ENCODE measurements at places on chromosomes 4 and X.

DNA sequence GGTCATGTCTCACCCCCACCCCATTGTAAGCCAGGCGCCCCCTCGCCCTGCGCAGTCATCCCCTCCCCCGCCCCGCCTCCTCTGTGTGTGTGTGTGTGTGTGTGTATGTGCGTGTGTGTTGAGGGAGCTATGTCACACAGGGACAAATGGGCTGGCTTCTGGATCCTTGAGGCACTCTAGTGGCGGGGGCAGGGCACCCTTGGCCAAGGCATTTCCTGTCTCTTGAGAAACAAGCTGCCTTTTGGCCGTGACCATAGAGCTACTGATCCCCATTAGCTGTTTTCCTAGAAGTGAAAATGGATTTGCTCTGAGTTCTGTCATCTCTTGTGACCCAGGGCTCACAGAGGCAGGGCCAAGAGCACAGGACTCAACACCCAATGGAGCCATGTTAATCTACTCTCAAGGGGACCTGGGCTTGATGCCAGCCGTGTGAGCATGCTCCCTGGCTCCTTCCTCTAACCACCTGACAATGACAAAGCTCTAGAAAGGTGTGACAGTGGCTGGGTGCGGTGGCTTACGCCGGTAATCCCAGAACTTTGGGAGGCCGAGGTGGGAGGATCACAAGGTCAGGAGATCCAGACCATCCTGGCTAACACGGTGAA, 162.5 kb upstream of the BCOR start:
- DNase-seq = peak; percentile 71

- DNase-seq = no peak
Observed at GRCh38 chr4:52618795-52619590, 40.1 kb downstream of the USP46 start.

- no peak for DNase-seq
Observed at GRCh38 chr4:95500361-95500760, 48.4 kb downstream of the UNC5C start.

GRCh38 chr4:63459329-63459728, 949.9 kb downstream of the TECRL start:
- no peak for DNase-seq

DNA sequence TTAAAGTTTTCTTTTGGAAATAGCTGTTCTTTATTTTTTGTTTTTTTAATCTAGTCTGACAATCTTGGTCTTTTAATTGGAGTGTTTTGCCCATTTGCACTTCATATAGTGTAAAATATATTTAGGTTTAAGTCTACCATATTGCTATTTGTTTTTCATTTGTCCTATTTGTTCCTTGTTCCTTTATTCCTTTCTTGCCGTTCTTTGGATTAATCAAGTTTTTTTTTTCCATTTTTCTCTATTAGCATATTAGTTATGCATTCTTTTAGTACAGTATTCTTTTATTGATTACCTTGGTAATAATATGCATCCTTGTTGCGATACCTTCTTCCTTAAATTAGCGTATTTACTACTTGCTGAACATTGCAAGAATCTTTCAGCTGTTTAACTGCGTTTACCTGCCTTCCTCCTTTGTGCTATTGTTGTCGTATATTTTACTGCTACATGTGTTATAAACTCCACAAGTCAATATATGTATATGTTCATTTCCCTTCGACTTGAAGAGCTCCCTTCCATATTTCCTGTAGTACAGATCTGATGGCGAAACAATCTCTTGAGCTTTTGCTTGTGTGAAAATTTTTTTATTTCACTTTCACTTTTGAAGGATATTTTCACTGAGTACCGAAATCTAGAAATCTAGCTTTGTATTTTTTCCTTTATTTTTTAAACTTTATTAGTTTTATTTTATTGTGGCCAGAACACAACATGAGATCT, 23.9 kb upstream of the RNF212 start:
- DNase-seq = peak; percentile 2

GRCh38 chr4:170931321-170931720, 841.6 kb upstream of the AADAT start:
- no peak for DNase-seq

DNA sequence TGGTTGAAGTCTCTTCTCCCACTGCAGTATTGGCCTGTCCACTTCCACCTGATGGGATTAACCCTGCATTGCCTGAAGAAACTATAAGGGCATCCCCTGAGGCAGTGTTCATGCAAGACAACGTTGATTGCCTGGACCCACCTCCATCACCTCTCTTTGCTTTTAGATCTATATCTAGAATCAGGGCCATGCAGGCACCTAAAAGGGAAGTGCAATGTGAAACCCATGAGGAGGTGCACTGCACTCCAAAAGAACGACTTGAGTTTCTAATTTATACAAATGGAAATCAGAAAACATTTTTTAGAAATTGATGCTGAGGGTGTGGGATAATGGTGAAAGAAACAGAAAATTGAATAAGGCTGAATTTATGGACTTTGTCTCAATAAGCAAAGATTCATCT, 694.4 kb downstream of the TRAM1L1 start:
- no peak for DNase-seq

DNA sequence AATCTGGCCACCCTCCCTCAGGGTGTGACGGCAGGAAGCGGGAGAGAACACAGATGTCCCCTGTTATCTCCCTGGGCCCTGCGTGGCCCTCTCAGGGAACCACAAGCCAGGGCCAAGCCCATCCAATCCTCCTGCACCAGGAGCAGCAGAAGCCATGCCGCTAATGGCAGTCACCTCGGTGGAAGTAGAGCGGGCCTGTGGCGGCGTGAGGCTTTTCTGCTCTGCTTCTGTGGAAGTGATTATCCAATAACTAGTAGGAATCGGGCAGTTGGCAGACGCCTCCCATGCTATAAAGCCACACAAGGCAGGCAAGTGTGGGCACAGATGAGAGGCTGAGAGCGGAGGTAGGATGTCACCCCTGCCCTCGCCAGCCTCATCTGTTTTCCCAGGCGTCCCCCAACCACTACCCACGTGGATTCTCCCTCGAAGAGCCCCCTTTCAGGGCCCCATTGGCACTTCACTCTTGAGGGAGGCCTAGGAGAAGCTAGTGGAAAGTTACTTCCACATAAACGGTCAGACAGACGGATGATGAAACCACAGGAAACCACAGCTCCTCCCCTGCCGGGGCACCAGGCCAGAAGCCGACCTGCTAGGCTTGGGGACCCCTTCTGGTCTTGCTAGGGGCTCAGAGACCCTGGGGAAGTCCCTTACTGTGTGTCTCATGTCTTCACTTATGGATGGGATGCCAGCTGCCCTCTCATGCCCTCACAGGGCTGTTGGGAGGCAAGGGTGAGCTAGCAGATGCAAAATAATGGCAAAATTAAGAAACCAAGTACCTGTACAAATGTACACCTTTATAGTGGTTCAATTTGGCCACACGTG, 18.8 kb upstream of the TMSB4X start:
- DNase-seq = peak; percentile 80

- peak; percentile 6 for DNase-seq
Observed at GRCh38 chr4:6225469-6225868, 25.1 kb upstream of the JAKMIP1 start.

DNA sequence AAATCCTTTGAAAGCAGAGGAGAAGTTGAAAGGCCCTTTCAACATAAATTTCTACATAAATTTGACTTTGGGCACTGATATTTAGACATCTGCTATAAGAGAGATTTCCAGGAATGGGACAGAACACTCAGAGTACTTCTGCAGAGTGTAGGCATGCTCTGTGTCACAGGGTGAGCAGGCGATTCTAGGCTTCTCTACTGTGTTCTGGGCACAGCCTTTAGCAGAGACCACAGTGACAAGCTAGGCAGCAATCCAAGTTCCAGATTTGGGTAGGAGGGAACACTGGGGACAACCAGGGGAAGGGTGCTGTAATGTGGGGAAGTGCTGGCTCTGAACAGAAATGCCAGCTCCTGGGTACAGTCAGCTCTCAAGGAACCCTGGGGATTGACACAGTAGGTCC, 6.9 kb downstream of the MAGEA10 start:
- DNase-seq = no peak

GRCh38 chr4:150078041-150078578, at the start of gene DCLK2:
Gene DCLK2 (plus strand): TSS chr4:150078445. CDS start chr4:150079028, 583 bp downstream.
- peak; percentile 95 for DNase-seq

DNA sequence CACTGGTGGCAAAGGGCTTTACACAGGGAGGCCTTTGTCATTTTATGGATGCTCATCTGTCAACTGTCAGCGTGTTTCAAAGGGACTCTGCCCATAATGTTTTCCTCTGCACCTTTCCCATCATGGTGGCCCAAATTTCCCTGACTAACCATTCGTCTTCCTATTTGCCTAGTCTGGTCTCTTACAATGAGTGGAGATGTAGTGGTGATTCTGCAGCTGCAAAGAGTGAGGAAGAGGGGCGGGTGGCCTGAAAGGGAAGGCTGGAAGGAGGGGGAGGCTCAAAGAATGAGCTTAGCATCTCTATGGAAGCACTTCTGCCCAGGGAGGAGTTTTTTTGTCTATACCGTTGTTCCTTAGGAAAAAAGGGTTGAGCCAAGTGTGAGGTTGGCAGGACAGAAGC, 447.5 kb downstream of the NKX6-1 start:
- no peak for DNase-seq

GRCh38 chr4:174697896-174698295, 131.2 kb downstream of the GLRA3 start:
- no peak for DNase-seq

DNA sequence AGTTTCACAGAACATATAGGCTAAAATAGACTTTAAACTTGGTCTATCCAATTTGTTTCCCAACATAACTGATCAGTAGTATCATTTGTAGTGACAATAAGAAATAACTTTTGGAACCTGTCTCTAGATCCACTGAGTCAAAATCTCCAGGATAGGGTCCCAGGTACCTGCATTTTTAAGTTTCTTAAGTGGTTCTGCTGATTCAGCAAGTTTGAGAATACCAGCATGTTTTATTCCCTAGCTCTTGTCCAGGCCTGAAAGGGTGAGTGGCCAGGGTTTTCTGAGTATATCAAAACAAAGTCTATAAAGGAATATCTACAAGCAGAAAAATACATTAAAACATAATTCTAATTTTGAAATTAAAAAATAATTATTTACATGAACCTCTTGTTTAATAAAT, 573.1 kb upstream of the POU3F4 start:
- DNase-seq = no peak

- peak; percentile 51 for DNase-seq
Observed at GRCh38 chr4:143375326-143376073, 38.8 kb downstream of the GAB1 start.

DNA sequence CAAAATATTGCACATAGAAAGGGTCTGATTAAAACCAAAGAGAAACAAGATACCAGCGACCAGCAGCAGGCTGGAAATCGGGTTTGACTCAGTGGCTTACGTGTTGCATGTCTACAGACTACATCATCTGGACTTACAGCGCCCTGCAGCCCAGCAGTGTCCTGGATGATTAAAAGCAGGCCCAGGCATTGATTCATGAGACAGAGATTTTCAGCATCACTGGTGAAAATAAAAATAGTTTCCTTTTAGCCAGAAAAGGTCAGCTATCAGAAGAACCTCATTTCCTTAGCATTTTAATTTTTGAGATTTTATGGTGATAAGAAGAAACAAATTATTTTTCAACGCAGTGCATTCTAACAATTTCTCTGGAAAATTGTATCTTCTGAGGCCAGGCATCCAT, 190.6 kb downstream of the PTTG2 start:
- DNase-seq = peak; percentile 71

DNA sequence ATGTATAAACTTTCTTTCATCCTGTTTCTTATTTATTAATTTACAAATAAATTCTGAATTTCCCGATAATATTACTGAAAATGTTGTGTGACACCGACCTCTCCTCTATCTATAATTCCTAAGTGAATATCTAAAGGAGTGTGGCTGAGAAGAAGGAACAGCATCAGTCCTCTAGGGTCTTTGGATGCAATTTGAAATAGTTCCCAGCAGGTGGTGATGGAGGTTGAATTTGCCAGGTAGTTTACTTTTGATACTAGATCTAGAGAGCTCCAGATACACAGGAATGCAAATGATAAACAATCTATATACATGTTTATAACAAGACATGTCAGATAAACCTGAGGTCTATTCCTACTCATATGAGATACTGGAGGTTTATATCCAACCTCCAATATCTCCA, 305.4 kb downstream of the PCDH18 start:
- DNase-seq = peak; percentile 48

GRCh38 chr4:10421344-10422055, 35.7 kb downstream of the ZNF518B start:
- DNase-seq = no peak

- DNase-seq = no peak
Observed at GRCh38 chrX:49077941-49078340, 1.7 kb downstream of the WDR45 start.

DNA sequence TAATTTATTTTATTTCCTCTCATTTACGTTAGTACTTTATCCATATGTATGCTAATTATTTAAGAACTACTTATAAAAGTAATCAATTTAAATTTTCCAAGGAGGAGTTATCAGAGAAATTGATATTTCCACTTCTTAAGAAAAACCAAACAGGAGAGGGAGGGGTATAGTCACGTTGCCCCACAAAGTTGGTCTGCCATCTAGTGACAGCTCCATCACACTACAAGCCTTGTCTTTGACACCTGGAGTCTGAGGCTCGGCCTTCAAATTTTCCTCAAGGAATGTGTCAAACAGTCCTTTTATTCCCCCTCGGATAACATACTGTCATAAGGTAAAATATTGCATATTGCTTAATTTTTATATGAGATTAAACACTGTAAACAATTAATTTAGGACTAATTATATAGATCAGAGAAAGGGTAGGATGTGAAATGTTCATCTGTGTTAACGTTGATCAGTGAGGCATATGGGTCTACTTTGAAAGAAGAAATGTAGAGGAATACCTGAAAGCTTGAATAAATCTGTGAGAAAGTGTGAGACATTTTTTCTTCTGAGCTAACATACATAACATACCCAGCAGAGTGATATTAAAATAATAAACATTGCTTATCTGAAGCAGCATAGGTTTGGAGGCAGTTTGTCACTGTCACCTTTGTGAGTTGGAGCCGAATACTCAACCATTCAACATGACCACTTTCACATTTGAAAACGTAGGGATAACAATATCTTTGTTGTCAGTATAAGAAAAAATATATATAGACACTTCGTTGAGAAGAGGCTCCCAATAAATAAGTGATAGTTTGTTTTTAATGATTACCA, 114.4 kb downstream of the GLRA3 start:
- peak; percentile 74 for DNase-seq

DNA sequence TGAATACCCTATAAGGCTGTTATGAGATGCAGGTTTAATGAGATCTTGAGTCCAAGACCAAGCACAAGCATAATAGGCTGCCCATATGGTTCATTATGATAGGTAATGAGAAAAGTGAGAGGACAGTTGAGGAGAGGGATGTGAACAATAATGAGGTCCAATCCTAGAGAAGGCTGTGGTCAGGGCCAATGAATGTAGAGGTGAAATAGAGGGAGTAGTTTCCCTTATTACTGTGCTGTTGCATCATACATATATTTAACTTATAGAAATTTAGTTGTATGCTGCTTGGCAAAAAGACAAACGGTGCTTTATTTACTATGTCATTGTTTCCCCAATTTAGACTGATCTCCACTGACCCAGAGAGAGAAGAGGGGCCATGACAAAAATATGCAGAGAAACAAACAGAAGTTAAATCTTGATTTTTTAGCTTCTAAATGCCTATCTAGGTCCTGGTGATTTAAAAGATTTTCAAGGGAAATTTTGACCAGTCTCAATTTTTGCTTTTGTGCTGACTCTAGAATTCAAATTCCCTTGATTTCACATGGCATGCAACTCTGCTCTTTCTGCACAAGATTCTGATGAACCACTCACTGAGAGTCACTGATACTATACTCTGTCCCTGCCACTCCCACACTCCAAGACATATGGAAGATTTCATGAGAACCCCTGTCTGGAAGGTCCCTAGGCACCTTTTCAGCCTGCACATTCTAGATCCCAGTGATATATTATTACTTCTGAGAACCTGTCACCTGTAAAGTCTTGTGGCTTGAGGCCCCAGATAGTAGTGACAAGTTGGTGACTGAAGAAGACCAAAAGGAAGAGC, 159.7 kb downstream of the VSIG4 start:
- no peak for DNase-seq

GRCh38 chr4:173332021-173332487, 2.1 kb downstream of the HMGB2 start:
- peak; percentile 27 for DNase-seq
